ENCODE measurements at places on chromosomes 1 and 21. TPM values are rescaled to one million over a fixed set of nuclear protein-coding genes. Genes with fewer than 3 reads are reported as not detected.

- no peak for DNase-seq
- H3K4me3 ChIP-seq = no peak overlapping the region
- H3K27ac ChIP-seq = no peak overlapping the region
Observed at GRCh38 chr1:61067446-61068019, 14.8 kb upstream of the NFIA start.

DNA sequence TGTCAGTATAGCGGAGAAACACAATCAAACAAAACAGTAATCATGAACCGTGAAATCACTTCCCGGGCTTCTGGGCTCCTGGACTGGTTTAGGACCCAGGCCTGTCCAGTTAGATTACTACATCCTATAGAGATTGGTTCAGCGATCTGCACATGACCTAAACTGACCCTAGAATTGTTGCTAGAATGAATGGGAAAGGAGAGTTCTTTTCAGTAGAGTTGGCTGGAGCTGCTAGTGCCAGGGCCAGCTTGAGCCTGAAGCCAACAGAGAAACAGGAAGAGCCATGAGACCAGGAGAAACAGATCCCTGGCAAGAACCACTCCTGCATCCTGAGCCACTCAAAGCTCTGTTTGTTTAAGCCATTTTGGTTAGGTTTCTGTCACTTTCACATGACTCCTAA lies 474.3 kb upstream of the C1orf87 start:
- no peak for DNase-seq
- H3K4me1 ChIP-seq = no peaks in the 10 kb centered on the region
- H3K36me3 ChIP-seq = no peaks in the 10 kb centered on the region
- H3K27me3 ChIP-seq = no peaks in the 10 kb centered on the region

- H3K4me3 ChIP-seq = no peak overlapping the region
- H3K4me1 ChIP-seq = no peaks in the 10 kb centered on the region
- no peaks in the 10 kb centered on the region for H3K36me3 ChIP-seq
- no peak overlapping the region for H3K27ac ChIP-seq
- no peak for DNase-seq
Observed at GRCh38 chr1:63316598-63316983, 5.8 kb upstream of the FOXD3 start.

GNG4 gene
- total RNA-seq = 0.28 TPM

KMO gene
- total RNA-seq = not detected

Data from IMR-90 (cell line).